Stimulated activated CD8-positive, alpha-beta memory T cell treated with anti-CD3 and anti-CD28 coated beads, Interleukin-7, amount 100 ng/mL, for 24 hours (primary cell): ENCODE measurements at places on chromosomes 4 and X.

DNA sequence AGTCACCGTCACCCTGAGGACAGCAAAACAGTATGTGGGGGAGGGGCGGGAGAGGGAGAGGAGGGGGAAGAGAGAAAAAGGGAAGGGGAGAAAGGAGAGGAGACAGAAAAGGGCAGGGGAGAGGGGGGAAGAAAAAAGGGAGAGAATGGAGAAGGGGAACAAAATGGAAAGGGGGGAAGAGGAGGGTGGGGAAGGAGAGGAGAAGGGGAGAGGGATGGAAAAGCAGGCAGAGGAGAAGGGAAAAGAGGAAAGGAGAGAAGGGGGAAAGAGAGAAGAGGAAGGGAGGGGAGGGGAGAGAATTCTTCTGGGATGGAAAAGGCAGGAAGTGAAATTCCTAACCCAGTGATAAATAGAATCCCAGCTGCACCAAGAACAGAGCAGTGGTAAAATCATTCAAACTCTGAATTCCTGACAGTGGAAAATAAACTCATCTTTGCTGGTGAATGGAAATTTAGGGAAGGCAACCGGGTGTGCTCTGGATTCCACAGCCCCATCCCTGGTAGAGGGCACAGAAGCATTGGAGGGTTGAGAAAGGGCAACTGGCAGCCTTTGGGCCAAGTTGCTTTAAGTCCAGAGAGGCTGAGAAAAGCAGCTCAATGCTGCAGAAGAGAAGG is 244.2 kb downstream of the BCOR start:
- no peak for DNase-seq

- DNase-seq: no peak
Observed at GRCh38 chr4:173185847-173186510, 17.4 kb downstream of the GALNT7 start.

- no peak for DNase-seq
Observed at GRCh38 chr4:168880811-168881595, 129.1 kb downstream of the CBR4 start.

DNA sequence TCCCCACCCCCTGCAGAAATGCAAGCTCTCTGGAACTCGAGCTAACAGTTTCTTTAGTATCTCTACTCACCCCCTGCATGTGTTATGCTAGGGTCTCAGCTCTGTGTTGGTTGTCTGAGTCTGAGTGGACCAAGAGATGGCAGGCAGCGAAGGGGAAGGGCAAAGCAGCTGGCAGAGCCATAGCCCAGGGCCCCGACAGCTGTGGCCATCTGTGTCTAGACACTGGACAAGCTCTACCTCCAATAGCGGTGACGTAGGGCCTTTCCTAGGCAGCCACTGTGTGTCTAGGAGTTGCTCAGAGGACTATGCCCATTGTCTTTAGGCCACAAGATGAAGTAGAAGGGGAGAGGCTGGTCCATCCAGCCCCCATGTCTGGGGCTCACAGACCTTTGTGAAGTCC is 79.2 kb downstream of the EFNB1 start:
- DNase-seq: no peak

DNA sequence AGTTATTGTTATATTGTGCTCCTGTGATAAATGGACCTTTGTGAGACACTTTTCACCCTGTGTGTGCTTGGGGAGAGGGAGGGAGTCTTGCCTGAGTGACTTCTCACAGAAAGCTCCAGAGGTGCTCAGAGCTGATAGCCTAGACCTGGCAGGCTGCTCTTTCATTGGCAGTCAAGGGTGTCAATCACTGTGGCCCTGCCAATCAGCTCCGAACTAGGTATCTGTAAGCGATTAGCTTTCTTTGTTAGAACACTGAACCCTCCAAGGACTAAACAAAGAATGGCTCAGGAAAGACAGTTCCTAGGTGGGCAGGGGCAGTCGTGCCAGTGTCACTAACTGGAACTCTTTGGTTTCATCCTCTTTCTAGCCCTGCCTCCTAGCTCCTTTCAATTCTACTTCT is 2.7 kb upstream of the NALF2 start:
- DNase-seq: no peak

GRCh38 chr4:167652267-167652666 is 418.0 kb upstream of the SPOCK3 start:
- no peak for DNase-seq

GRCh38 chr4:7241597-7242125 is 49.3 kb downstream of the SORCS2 start:
- DNase-seq: no peak

DNA sequence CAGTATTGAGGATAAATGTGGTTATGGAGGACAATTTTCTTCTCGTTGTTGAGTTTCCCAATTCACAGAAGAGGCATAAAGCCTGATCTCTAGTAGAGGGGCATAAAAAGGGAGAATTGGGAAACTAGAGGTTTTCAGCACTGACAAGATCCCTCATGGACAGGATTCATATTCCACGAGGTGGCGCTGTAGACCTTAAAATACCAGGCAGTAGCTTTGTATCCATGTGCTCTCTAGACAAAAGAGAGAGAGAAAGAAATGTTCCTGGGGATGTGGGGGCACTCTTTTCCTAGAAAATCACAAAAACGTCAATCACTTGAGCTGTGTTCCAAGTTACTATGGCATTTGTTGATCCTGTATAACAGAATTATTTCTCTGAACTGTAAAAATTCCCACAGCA is 128.3 kb downstream of the MAGEE1 start:
- DNase-seq: no peak

GRCh38 chr4:1578251-1578773 is 105.8 kb downstream of the FAM53A start:
- no peak for DNase-seq

DNA sequence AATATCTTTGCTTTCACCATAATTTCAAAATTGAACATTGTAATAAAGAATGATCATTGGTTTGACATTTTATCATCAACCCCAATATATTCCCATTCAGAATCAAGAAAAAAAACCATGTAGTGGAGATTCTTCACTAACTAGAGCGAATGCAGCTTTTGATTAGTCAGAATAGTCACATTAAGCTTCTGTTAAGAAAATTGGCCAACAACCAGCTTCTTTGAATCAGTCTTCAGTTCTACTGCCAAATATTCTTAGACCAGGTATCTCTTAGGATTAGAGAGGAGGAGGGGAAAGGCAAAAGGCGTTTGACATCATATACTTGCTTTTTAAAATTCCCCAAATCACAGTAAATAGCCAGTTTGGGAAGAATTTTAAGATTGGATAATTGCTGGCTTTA is 22.2 kb upstream of the TBC1D8B start:
- DNase-seq: no peak

DNA sequence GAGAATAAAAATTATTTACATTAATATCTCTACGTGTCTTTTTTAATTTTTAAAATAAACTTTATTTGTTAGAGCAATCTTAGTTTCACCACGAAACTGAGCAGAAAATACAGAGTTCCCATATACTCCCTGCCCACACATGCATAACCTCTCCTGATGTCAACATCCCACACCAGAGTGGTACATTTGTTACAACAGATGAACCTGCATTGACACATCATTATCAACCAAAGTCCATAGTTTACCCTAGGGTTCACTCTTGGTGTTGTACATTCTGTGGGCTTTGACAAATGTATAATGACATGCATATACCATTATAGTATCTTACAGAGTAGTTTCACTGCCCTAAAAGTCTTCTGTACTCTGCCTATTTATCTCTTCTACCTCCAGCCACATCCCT is 110.6 kb upstream of the OTUD4 start:
- no peak for DNase-seq

GRCh38 chr4:163172647-163173046 is 6.0 kb upstream of the NAF1 start:
- no peak for DNase-seq

DNA sequence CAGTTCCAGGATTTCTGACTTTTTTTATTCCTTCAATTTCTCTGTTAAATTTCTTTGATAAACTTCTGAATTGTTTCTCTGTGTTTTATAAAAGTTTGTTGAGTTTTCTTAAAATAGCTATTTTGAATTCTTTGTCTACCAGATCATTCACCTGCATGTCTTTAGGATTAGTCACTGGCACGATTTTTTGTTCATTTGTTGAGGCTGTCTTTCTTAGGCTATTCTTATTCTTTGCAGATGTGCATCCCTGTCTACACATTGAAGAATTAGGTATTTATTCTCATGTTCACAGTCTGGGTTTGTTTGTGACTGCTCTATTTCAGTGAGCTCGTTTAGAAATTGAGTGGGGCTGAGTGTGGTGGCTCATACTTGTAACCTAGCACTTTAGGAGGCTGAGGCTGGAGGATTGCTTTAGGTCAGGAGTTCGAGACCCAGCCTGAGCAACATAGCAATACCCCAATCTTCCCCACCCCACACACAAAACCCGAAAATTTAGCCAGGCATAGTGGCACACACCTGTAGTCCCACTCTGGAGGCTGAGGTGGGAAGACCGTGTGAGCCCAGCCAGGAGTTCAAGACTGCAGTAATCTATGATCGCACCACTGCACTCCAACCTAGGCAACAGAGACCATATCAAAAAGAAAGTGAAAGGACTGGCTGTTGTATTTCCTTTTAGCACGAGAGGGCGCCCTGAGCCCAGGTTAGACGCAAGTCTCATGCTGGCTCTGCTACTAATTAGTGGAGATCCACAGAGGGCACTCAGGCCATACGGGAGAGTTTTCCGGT is 42.0 kb downstream of the F8 start:
- DNase-seq: peak; percentile 38

DNA sequence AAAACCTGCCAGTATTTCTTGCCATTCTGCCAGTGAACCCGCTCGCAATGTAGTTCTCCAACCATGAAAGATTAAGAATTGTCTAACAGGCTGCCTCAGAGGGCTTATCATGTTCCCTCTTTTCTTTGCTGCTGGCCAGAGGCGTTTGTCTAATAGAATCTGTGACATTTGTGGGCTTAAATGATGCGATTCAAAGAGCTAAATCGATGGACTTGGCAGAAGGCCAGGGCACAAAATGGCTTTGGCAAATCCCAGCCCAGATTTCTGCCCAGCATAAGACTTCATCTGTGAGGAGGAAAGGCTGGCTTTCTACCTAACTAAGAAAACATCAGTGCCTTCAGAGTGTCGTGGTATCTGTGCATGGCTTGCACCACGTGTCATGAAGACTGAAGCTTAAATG is 79.9 kb downstream of the TRPC5OS start:
- no peak for DNase-seq

DNA sequence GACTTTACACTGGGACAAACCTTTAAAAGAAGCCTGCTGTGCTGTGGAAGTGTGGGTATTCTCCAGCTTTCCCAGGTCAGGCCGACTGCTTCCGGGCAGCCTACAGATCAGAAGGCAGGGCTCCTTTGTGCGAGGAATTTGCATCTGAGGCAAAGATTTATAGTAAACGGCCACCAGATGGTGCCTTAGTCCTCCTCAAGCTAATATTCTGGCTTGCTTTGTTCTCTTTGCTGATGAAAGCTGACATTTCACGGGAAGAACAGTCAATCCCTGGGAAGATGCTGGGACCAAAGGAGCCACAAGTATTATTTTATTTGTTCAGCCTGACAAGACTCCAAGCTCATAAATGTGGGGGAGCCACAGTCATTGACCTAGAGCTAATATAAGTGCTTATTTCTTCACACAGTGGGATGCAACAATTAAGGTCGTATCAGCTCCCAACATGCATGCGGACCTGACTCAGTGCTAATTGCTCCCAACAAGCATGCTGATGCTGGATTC is 120.7 kb upstream of the TRIM2 start:
- no peak for DNase-seq

DNA sequence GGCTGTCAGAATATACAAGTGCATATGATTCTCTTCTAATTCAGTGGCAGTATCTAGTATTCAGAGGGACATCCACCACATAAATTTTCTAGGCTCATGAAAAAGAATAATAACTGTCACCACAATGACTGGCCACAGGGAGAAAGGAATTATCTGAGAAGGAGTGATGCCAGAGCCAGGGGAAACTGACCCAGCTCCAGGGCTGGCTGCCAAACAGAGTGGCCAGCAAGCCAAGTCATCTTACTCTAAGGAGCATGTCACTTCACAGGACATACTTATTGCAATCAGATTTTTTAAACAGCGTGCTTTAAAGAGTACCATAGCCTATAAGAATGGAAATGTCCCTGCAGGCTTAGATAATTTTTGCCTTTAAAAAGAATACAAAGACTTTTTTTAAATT is 5.8 kb upstream of the SEPTIN11 start:
- DNase-seq: no peak

- DNase-seq: no peak
Observed at GRCh38 chr4:866761-867390, 40.9 kb upstream of the CPLX1 start.

DNA sequence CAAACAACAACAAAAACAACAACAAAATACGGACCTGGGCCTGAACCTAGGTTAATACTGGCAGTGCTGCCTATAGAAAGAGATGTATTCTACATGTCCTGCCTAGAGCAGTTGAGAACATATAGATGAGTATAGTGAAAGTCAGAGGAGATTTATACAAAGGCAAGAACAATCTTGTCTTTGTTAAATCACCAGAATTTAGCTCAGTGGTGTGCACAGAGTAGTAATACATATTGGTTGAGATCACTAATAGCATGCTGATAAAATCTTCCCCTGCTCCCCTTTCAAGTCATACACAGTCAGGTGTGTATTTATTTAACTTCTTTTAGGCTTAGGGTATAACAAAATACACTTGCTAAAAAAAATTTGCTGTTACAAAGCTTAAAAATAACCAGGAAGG is 247.8 kb downstream of the ADGRL3 start:
- no peak for DNase-seq

- DNase-seq: no peak
Observed at GRCh38 chrX:7485061-7485460, 337.1 kb upstream of the PUDP start.

- DNase-seq: no peak
Observed at GRCh38 chr4:182142176-182143085, 100.8 kb upstream of the TENM3 start.

GRCh38 chr4:126532527-126532926 is 1100.2 kb upstream of the INTU start:
- no peak for DNase-seq

DNA sequence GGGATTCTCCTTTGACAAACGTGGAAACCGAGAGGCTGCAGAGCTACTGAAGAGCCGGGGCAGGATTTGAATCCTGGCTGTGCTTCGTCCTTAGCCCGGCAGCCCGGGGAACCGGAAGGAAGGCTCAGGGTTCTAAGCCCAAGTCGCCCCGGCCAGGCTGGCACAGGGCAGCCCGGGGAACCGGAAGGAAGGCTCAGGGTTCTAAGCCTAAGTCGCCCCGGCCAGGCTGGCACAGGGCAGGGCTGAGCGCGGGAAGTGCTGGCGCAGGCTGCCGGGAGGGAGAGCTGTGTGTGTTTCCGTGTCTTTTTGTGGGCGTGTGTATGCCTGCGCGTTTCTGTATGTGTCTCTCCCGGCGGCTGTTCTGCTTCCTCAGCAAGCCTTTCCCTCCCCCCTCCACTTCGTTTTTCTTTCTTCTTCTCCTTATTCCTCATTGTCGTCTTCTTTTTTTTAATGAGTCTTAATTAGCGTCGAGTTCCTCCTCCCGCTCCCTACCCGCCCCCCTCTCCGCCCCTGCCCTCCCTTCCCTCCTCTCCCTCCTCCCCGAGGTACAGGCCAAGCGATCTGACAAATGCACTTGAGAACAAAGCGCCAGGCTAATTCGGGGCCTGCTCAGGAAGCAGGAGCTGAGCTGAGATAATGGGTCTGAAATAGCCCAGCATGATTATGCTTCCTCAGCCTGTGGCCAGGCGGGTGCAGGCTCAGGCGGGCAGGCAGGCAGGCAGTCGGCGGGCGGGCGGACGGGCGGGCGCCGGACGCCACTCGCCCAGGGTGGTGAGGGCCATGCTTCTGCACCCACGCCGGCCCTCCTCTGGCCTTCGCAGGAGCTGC is 65.9 kb downstream of the EFNB1 start:
- no peak for DNase-seq
